Stimulated activated CD4-positive, alpha-beta T cell treated with anti-CD3 and anti-CD28 coated beads, Interleukin-4, amount 100 ng/mL, for 24 hours (primary cell): ENCODE measurements at places on chromosomes 3 and 15.
A peak's percentile ranks its signal among the peaks of the same experiment; 100 is the strongest.

GRCh38 chr3:141181819-141182218 lies 49.8 kb upstream of the PXYLP1 start:
- no peak for DNase-seq

GRCh38 chr3:110814170-110815007 lies 257.2 kb upstream of the NECTIN3 start:
- DNase-seq, result peak; percentile 50

- no peak for DNase-seq
These were observed 113.5 kb upstream of the LRRN1 start for GRCh38 chr3:3685721-3686120.

DNA sequence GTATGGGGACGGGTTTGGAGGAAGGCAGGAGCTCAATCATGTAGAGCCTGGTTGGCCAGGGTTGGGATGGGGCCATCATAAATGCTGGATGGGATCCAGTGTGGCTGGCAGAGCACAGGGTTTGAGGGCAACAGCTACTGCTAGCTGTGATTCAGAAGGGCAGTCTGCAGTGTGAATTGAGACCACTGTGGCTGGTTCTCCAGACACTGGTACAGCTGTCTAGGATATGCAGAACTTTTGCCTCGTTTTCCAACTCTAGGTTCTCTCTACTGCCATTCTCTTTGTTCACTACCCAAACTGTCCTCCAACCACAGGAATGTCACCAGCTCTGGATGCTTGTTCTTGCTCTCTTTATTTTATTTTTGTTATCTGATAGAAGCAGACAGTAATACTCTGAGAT lies 543.6 kb downstream of the AGBL1 start:
- no peak for DNase-seq

- DNase-seq, result no peak
These were observed 130.4 kb upstream of the CRBN start for GRCh38 chr3:3309887-3310286.

DNA sequence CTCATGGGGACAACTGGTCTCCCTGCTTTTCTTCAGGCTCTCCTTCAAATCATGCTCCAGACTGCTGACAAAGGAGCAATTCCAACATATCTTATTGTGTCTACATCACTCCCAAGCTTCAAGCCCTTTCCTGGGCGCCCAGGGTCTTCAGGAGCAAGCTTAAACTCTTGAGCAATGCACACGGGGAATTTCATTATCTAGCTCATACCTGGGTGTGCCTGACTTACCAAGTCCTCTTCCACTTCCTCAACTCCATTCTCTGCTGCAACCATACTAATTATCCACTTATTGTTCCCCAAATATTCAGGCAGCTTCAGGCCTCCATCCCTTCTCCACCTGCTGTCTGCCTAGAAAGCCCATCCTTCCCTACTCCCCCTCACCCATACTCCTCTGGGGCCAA lies 50.6 kb downstream of the B3GNT5 start:
- no peak for DNase-seq

DNA sequence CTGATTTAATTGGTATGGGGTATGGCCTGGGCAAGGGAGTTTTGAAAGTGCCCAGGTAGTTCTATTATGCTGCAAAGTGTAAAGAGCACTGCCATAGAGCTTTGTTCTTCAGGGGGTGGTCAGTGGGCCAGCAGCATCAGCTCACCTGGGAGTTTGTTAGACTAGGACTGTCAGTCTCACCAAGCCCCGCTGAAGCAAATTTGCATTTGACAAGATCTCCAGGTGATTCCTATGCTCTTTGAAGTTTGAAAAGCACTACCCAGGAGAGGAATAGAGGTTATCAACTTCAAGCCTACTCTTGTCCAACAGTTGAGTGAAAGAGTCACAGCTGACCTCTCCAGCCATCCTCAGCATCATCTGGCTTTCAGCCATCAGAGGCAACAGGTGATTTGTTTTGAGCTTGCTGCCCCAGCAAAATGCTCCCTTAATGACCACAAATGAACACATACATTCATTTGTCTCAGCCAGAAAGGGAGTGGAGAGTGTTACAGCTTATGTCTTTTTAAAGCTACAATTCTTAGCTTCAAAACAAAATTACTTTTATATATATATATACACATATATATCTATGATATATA lies 8.0 kb downstream of the ZSCAN2 start:
- no peak for DNase-seq

- no peak for DNase-seq
These were observed 695.4 kb downstream of the FHIT start for GRCh38 chr3:60555686-60556354.

DNA sequence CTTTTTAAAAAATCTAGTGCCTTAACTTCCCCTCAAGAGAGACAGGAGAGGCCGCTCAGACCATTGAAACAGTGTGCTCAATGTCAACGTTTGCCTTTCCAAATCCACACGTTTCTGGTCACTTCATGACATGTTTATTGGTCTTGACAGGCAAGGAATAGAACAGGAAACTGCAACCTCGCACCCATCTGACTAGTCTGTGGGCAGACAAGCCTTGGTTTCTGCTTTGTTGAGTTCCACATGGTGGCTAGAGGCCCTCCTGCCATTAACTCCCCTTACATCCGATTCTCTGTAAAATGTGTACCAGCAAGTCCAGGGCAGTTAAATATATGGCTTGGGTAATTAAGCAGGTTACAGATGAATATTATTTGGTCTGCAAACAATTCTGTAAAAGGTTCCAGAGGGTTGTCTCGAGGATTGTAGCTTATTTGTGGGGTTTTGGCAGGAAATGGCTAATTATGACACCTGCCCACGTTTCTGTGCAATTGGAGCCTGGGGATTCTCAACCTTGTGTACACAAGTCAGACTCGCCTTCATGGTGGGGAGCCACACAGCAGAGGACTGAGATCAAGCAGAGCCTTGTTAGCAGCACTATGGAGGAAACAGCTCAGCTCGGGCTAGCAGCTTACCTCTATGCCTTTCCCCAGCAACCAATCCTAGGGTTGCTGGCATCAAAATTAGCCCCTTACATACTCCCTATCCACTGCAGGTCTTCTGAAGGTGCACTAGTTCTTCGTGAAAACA lies 317.5 kb upstream of the IGF1R start:
- no peak for DNase-seq

DNA sequence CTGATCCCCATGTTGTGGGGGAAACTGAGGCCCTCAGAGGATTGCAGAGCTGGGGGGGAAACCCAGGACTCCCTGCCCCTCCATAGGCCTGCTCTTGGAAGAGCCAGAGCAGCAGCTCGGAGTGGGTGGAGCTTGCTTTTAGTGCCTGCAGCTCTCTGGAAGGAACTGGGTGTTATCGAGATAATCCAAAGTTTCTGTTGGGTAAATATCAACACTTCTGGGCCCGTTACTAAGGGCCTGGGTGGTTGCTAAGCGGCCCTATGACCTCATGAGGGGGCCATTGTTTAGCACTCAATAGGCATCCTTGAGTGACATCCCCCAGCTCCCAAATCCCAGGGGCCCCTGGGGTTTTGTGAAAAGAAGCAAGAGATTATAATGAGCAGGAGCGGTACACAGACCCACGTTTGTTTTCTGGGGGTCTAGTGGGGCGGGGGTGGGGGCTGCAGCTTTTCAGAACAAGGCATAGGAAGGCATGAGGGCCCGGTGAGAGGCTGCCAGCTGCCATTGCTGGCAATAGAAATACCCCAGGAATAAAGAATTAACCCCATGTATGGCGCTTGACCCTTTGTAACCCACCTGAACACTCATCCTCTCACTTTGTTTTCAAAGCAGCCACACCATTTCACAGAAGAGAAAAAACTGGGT lies 48.3 kb upstream of the ATP2B2 start:
- DNase-seq, result no peak

GRCh38 chr3:167653760-167654159 lies at the start of gene WDR49:
Gene WDR49 (minus strand): TSS chr3:167653942. CDS start chr3:167653425, 517 bp downstream.
- DNase-seq, result no peak

GRCh38 chr3:194168994-194169393 lies 33.0 kb downstream of the HES1 start:
- no peak for DNase-seq

DNA sequence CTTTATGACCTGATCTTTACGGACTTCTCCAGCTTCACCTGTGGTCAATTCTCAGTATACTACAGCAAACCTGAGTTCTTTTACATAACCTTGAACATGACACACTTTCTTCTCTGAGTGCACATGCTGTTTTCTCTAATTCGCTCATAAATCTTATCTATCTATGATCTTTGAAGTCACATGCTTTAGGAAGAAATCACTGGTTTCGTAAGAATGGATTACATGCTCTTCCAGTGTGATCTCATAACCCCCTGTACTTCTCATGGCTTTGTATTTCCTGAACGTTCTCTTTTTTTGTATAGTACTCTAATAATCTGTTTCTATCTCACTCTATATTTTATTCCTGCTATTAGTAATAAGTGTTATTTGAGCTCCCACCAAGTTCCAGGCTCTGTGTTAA lies 1165.2 kb downstream of the TBL1XR1 start:
- DNase-seq, result no peak

GRCh38 chr15:40435710-40436089 lies 5.1 kb upstream of the BAHD1 start:
- DNase-seq, result no peak

DNA sequence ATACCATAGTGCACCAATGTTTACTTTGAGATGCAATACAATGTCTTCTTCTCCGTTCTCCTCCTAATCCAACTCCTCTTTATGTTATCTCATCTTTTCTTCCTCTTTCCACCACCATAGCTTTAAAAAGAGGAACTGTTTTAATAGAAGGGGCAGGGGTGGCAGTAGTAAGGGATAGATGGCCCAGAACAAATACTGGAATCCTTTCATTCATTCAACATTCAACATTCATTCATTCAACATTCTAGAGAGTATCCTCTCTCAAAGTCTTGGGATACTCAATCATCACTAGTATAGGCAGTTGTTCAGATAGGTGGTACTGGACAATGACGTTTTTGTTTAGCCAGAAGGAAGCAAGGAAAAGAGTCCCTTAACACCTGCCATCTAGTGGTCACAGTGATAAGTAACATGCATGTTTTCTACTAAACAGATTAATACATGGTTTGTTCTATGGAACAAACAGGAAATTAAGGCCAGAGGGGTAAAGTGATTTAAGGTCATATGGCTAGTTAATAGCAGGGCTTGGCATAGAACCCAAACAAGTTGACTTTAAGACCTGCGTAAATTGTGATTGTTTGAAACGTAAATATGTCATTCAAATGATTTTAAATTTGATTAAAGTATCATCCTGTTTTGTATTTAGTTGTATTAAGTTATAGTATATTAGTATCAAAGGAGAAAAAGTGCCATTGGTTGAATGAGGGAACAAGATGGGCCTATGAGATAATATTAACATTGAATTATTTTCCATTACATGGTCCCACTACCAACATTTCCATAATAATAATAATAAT lies 26.9 kb upstream of the EHHADH start:
- DNase-seq, result no peak

- DNase-seq, result no peak
These were observed 97.6 kb downstream of the FOXP1 start for GRCh38 chr3:71485896-71486295.
